ENCODE measurements at places on chromosomes 12 and 14.

DNA sequence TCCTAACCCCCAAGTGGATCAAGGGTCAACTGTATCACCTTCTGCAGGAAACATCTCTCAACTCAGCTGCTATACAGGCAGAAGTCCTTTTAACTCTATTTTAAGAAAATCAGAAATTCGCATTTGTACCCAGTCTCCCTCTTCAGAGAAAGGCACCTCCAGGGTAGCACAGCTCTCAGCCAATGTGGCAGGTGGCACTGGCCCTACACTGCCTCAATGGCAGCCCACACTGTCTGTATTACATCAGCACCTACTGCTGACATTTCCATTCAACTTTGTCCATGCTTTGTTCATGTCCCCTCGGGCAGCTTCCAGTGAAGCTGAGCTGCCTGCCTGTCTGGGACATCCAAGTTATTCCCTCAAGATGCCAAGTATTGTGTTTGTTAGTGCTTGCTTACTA is 8.8 kb downstream of the SPTSSA start:
- peak; percentile 8 for DNase-seq

GRCh38 chr12:8594072-8594471 is 18.6 kb downstream of the AICDA start:
- no peak for DNase-seq

DNA sequence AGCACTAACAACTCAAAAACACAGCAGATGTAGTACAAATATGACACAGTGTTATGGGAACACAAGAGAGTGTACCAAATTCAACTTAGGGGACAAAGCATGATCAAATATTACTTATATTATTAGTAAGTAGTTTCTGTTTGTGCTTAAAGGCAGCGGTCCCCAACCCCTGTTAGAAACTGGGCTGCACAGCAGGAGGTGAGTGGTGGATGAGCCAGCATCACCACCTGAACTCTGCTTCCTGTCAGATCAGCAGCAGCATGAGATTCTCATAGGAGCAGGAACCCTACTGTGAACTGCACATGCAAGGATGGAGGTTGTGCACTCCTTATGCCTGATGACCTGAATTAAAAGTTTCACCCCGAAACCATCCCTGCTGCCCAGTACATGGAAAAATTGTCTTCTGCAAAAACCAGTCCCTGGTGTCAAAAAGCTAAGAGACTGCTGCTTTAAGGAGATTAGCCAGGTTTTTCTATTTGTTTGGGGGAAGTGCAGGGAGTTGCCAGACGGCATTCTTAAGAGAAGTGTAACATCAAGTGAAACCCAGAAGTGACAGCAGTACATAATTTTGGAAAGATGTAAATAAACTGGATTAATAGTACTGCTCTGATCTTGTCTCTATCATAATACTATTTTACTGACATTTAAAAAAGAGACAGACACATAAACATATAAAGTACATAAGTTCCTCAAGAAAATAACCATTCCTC is 26.7 kb downstream of the GTF2A1 start:
- no peak for DNase-seq

- no peak for DNase-seq
These were observed 257.8 kb upstream of the BTG1 start for GRCh38 chr12:92403210-92404175.

DNA sequence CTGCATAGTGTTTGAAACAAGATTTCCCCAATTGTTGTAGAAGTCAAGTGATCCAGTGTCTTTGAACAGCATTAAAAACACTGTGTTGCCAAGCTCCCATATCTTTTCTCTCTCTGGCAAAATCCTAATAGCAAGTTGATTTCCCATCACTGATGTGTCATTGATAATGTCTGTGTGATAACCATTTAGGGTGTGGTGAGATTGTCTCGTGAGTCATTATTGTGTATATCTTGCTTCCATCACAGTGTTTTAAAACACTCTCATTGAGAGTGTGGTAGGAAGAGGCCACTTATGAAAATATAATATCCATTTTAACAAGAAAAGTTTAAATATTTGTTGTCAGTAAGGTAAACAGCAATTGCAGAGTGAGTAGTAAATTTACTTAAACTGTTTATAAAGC is 74.7 kb downstream of the PRORP start:
- DNase-seq = peak; percentile 19

DNA sequence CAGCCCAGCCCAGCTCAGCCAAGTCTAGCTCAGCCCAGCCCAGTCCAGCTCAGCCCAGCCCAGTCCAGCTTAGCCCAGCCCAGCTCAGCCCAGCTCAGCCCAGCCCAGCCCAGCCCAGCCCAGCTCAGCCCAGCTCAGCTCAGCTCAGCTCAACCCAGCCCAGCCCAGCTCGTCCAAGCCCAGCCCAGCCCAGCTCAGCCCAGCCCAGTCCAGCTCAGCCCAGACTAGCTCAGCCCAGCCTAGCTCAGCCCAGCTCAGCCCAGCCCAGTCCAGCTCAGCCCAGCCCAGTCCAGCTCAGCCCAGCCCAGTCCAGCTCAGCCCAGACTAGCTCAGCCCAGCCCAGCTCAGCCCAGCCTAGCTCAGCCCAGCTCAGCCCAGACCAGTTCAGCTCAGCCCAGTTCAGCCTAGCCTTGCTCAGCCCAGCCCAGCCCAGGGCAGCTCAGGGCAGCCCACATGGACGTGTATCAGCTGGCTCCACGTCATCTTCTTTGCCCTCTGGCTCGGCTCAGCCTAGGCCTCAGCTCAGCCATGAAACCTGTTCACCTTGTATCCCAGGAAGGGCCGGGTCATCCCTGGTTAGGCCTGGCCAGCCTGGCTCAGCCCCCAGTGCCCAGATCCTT is 185.6 kb downstream of the TMEM121 start:
- DNase-seq = no peak

DNA sequence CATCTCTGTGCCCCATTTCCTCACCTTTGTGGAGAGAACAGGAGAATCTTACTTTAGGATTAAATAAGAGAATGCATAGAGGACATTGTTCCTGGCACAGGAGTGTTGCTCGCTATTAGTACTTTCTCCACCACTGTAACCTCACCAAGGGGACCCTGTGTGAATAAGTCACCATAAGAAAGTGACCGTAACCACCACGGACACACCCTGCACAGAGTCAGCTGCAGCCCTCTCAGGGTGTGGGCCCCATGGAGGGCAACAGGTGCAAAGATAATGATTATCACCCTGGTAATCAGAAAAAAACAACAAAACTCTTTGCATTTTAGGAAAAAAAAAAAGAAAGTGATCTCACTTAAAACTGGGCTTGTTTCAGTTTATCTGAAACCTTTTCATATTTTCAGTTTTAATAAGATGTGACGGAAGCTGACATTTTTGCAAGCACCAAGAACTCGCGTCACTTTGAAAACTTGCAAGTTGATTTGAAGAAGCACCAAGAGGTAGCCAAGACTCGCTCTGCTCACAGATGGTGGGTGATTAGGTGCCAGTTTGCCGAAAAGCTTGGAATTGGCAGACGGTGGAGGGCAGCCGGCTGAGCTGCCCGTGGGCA is 87.0 kb upstream of the VRK1 start:
- no peak for DNase-seq

- DNase-seq = no peak
These were observed 64.7 kb downstream of the PPP2R5E start for GRCh38 chr14:63478437-63478852.

DNA sequence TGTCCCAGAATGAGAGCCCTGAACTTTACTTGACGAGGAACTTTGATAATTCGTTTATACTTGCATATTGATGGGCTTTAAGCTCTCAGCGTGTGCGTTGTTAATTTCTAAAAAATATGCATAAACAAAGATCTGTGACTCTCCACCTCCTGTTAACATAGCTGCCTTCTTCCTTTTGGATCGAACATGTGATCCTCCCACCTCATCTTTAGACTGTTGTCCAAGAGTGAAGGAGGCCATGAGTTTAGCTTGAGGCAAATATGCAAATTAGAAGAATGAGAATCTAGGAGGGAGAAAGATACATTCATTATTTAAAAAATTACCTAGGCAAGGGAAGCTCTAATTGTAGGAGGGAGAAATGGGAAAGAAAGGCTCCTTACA is 617 bp downstream of the TTC8 start:
- DNase-seq = peak; percentile 19

GRCh38 chr14:70622111-70622712 is 19.5 kb upstream of the TTC9 start:
- DNase-seq = peak; percentile 37

GRCh38 chr14:90599748-90600507 is 203.1 kb downstream of the CALM1 start:
- DNase-seq = peak; percentile 38

GRCh38 chr12:66735275-66735674 is 56.4 kb upstream of the GRIP1 start:
- no peak for DNase-seq

DNA sequence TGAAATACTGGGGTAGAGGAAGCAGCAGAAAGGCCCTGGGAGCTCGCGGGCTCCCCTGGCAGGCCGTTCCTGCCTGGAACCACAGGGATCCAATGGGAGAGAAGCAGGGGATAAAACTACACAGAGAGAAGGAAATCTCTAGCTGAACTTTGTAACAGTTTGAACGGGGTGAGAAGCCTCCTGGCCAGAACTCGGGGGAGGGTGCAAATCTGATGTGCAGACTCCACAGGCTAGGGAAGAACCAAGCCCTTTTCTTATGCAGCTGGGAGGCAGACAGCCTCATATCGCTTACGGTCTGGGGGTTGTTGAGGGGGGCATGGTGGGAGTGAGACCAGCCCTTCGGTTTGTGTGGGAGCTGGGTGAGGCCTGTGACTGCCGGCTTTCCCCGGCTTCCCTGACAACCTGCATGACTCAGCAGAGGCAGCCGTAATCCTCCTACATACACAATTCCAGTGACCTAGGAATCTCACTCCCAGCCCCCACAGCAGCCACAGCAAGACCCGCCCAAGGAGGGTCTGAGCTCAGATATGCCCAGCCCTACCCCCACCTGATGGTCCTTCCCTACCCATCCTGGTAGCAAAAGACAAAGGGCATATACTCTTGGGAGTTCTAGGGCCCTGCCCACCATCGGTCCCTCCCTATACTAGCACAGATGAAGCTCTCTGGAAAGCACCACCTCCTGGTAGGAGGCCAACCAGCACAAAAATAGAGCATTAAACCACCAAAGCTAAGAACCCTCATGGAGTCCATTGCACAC is 143.0 kb downstream of the TMTC1 start:
- DNase-seq = no peak

GRCh38 chr14:59632381-59632780 is 55.8 kb upstream of the CCDC175 start:
- DNase-seq = peak; percentile 40

DNA sequence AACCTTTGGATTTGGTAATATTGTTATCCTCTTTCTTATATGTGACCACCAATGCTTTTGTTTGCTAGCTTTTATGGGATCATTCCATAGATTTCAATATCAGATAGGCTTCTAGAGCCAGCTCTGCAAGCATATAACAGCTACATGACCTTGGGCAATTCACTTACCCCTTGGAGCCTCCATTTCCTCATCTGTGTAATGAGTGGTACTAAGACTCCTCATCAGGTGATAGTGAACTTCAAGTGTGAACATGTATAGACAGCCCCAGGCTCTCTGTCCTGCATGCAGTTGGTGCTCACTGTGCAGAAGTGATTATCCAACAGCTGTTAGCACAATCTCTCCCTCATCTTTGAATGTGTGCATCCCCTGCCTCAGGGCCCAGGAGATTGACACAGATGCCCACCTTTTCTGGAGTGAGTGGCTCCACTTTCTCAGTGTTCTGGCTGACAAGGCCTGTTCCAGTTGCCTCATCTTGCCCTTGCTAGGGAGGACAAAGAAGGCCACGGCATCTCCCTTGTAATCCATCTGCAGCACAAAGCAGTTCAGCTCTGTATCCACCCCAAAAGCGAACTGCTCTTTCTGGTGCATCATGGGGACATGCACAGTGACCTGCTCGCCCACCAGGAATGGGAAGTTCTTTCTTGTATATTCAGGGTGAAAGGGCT is 9.2 kb downstream of the SERPINA9 start:
- DNase-seq = no peak

DNA sequence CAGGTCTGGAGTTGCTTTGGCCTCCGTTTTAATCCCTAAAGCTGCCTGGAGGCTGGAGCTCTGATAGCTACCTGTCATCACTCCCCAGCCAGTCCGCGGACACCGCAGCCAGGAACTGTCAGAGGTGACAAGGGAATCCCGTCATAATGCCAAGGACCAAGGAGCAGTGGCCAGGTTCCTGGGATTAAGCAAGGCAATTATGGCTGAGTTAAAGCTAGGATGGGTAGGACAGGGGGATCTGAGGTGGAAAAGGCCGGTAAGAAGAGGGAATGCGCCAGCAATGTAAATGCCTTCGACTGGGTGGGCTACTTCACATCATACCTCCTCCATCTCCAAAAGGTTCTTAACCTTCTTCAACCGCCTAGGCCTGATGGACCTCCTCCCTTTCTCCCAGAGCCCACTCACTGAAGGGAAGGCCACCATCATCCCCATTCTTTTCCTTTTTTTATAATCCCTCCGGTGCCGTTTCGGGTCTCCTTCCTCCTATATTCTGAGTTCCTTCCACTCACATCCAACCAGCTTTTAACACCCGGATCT is 1.9 kb downstream of the PPP1R3E start:
- DNase-seq = peak; percentile 41

DNA sequence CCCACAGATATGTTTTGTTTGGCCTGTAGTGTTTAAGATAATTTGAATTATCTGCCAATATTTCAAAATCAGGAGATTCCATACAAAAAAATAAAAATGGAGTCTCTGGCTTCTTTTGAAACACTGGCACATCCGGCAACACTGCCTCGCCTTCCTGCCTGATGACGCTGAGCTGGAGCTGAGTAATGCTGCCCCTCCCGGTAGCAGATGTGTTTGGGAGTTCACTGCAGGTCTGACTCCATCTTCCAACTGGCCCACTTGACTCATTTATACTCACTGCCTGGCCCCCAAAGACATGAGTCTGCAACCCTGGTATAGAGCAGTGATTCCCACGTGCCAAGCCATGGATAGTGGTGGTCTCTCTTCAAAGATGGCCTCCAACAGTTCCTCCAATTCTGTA is 7.4 kb downstream of the CIT start:
- DNase-seq = no peak

DNA sequence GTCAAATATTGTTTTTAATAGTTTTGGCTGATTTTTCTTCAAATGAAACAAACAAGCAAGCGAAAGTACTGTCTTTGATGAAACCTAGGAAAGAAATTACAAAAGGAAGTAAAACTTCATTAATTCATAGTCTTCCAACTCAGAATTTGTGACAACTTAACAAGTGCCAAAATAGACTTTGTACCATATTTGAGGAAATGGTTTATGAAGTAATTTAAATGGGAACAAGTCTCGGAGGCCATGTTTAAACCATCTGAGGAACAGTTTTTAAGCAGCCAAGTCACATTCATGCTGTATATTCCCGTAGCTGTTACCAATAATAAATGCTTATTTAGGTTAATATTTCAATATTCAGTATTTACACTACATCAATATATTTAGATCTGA is 745 bp upstream of the ARHGDIB start:
- no peak for DNase-seq

- no peak for DNase-seq
These were observed 120.3 kb downstream of the VRK1 start for GRCh38 chr14:96917442-96917963.

DNA sequence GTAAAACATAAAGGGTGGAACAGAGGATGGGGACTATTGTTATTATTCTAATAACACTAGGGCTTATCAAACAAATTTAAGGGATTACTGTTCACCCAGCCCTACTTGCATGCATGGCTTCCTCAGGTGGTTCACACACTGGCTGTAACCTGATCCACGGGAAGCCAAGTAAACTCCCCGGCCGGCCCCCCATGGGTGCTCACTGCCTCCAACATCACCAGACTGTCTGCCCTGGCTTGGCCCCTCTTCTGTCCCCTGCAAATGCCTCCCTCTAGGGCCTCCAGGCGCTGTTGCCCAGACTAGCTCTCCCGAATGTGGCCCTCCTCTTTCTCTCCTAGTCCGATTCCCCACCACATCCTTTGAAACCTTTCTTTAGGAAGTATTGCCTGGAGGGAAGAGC is 18.6 kb downstream of the FAIM2 start:
- no peak for DNase-seq

- DNase-seq = no peak
These were observed 124.2 kb downstream of the SRGAP1 start for GRCh38 chr12:63968673-63969072.
